Uterus (tissue), 4 donors: ENCODE measurements at places on chromosomes 5 and 9.

GRCh38 chr5:164941132-164941531 is 1435.7 kb downstream of the MAT2B start:
- DNase-seq, result no peak

- no peak for DNase-seq
These were observed 1732.4 kb upstream of the CDH6 start for GRCh38 chr5:29460971-29461559.

DNA sequence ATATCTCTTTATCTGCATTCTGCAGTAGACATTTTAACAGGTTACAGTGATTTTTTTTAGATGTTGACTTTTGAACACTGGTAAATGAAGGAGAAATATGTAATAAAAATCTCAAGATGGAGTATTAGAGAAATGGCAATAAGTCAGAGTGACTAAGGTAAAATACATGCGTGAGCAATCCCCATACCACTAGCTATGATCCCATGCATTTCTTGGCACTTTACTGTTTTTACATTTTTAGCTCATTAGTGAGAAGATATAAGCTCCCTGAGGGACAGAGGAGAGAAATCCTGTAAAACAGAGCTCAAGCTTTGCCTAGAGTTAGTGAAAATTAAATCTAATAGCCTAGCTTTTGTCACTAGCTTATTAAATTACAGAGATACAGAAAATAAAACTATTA is 181.9 kb upstream of the TRPM3 start:
- no peak for DNase-seq

DNA sequence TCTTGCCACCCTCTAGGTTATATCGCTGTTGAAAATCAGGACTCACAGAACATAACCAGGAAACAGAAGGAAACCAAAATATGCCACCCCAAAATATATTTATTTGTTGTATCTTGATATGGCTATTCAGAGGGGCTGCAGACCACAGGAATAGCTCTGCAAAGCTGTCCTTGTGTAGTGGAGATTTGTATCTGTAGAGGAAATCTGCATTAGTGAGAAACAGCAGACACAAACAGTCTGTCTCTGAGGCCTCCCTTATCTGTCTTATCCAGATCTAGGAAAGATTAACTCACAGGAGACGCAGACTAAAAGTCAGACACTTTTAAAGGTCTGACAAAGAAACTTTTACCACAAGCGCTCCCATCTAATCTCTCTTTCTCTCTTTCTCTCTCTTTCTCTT is 54.1 kb upstream of the CEMIP2 start:
- no peak for DNase-seq

GRCh38 chr9:11204521-11204920 is 591.7 kb upstream of the PTPRD start:
- no peak for DNase-seq

GRCh38 chr5:83914662-83915418 is 194.2 kb upstream of the HAPLN1 start:
- DNase-seq, result no peak

- DNase-seq, result no peak
These were observed 101.7 kb upstream of the SPATA31D4 start for GRCh38 chr9:81826517-81826906.
